ENCODE measurements at places on chromosomes 1 and 21. TPM values are rescaled to one million over a fixed set of nuclear protein-coding genes. Genes with fewer than 3 reads are reported as not detected.

RAB42 gene
- 0.21 TPM for total RNA-seq

RAD54L gene
- 118 TPM for total RNA-seq

FAM110D gene
- total RNA-seq = not detected

EPHB2 gene
- total RNA-seq = not detected

UMODL1 gene
- 0.09 TPM for total RNA-seq
